ENCODE measurements at places on chromosomes 3 and 15.
A peak's percentile ranks its signal among the peaks of the same experiment; 100 is the strongest.

GRCh38 chr3:78861156-78861555, 906.6 kb downstream of the ROBO1 start:
- DNase-seq, result no peak

DNA sequence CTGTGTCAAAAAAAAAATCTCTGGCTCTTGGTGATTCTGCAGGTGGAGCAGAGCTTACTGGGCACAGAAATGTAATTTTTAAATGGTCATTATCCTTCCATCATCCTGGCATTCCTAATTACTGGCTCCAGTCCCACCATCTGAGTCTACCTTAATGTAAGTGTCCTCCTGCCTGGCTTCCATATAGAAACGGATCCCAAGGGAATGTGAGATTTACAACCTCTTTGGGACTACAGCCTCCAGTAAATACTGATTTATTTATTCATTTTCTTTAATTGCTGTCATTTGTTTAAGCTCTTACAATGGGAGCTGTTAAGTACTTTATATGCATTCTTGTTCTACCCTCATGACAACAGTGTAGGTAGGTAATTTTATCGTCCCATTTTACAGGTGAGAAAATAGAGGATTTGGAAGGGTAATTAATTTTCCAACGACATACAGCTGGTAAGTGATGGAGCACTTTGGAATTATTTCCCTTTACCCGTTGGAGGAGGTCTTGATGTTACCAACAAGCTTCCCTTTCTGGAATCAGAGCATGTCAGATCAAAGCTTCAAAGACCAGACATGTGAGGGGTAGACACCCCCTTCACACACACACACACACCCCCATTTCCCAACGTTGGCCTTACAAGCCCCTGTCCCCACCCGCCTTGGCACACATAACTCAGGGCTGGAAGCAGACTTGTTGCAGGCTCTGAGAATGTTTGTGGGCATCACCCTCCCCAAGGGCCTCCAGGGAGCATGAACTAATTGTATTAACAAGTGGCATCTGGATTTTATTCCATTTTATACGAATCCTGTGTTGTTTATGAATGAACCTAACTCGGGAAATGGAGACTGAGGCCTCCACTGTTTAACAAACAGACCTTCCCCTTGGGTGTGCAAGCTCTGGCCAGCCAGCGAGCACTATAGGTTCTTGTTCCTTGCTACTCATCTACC, 116.9 kb downstream of the ALDH1A2 start:
- no peak for DNase-seq

GRCh38 chr3:112376992-112377391, 44.0 kb downstream of the CD200 start:
- no peak for DNase-seq

DNA sequence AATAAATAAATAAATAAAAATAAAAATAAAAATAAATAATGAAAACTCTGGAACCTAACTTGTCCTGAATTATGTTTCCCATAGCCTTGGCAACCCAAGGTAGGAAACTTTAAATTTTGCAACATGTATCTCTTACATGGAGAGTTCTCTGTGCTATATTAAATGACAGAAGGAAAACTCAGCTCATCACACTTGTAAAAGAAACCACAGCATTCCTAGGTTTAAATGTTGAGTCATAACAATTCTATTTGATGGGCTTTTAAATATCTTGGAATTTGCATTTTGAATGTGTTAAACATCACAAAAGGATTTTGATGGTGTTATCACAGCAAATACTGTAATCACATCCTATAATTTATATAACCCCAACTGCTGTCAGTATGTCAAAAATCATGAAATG, 144.2 kb downstream of the LRTM1 start:
- no peak for DNase-seq

GRCh38 chr3:50567011-50567385, 549 bp downstream of the C3orf18 start:
- DNase-seq, result no peak

- DNase-seq, result peak; percentile 35
Observed at GRCh38 chr3:187678726-187679268, 8.6 kb upstream of the SST start.

GRCh38 chr3:48402281-48402732, 27.6 kb downstream of the PLXNB1 start:
- DNase-seq, result peak; percentile 2

- DNase-seq, result no peak
Observed at GRCh38 chr3:85533586-85533985, 574.8 kb downstream of the CADM2 start.

GRCh38 chr15:100812802-100813201, 66.8 kb upstream of the ALDH1A3 start:
- DNase-seq, result no peak

- no peak for DNase-seq
Observed at GRCh38 chr15:62785881-62786828, 256.4 kb upstream of the TPM1 start.

DNA sequence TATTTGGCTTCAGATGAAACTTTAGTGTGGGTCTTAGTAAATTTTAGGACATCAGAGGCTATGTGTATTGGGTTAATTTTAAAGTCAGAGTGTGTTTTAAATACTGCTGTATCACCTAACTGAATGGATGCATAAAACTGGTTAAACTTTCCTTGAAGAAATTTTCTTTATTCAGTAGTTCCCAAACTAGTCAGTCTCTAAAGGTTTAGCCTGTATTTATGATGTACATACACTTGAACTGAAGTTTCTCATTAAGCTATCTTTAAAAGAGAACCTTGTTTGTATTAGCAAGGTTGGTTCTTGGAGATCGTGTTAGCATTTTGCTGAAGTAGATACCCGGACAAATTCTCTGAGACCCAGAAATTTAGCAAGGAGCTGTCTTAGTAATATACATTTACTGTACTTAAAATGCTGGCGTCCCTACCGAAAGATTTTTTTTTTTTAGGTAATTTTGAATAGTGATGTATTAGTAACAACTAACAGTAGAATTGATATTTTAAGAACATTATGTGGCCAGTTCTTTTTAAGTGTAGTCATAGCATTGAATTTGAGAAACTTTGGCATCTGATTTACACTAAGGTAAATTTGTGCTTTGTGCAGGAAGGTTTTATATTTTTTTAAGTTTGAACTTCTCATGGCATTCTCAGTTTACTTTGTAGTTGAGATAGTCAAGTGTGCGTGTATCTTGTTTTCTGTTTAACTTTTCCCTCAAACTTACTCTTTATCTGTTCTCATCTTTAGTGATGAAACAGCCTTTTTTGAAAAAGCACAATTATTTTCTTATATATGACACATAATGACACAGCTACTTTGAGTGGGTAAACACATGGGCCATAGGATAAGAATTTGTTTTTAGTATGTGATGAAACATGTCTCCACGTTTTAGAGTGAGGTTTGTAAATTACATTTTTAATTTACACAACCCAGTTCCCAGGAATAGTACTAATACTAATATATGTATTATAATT, 2.9 kb downstream of the DIPK2A start:
- no peak for DNase-seq

DNA sequence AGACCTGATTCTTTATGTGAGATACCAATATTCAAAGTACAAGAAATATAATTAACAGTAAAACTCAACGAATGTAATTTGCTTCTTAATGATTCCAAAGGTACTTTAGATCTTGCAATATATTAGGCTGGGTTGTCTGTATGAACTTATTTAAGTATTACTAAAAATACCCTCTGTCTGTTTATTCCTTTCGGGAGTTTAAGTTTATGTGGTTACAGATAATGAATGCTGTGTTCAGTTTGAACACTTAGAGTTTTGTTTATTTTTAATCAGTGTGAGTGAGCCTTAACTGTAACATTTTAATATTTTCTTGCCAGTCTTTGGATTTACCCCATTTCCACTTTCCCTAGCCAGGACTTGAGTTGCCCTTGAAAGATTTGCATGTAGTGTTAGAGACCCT, 3.5 kb downstream of the PDE8A start:
- DNase-seq, result no peak

DNA sequence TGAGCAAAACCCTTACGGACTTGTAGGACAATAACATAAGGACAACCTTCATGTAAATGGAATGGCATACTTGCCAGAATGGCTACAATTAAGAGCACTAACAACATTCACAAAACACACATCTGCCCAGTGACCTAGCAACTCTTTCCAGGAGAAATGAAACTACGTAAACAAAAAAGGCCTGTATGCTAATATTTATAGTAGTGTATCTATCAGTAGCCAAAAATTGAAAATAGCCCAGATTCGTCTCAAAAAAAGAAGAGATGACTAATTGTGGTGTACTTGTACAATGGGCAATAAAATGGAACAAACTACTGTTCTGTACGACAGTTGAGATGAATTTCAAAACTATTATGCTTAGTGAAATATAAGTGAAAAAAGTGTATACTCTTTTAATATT, 38.4 kb downstream of the CMC1 start:
- DNase-seq, result no peak

GRCh38 chr3:10780243-10780642, 35.8 kb upstream of the SLC6A11 start:
- DNase-seq, result no peak

GRCh38 chr3:2343031-2343682, 244.5 kb downstream of the CNTN4 start:
- no peak for DNase-seq

DNA sequence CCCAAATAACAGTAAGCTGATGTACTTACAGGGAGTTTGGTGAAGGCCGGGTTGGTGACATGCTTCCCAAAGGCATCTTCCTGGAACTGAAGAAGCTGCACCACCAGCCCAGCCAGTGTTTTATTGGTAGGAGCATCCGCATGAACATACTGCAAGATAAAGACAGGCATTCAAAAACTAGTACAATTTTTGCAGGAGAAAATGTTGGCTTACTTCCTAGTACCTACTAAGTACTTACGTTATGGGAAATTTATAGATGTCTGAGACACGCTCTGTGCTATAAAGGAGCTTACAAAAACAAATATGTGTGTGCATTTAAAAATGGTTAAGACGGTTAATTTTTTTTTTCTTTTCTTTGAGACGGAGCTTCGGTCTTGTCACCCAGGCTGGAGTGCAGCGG, 8.9 kb downstream of the SMARCC1 start:
- no peak for DNase-seq

GRCh38 chr15:85097725-85098124, 116.1 kb downstream of the PDE8A start:
- DNase-seq, result no peak

DNA sequence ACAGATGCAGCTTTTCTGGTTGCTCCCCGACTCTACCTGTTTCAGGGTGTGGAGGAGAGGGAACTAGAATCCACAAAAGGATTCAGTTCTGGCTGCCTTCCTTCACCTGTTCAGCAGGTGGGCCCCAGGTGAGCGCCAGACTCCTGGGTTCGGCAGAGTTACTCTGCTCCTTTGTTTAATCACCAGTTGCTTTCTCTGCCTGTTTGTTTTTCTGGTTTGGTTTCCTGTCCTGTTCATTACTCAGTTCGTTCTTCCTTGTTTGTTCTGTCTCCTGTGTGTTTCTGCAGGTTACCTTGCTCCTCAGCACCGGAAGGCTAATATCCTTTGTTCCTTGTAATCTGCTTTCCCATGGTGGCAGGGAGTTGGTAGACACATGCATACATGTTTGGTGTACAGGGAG, 508.5 kb upstream of the ATP11B start:
- DNase-seq, result no peak

DNA sequence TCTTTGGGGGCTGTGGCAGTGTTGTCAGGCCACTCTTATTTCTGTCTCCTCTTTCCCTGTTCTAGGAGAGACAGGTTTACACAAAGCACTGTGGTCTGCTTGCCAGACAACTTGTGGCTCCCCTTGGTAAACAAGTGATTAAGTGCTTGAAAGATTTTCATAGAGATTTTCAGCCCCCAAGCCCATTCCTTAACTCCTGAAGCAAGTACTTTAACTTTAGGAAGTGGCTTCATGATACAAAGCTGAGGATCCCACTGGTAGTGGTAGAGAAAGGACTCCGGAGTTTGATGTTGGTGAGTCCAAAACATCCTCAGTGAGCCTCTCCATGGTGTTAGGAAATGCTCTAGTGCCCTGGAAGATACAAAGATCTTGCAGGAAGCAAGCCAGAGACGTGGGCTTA, 12.0 kb downstream of the ZBTB38 start:
- DNase-seq, result no peak

- DNase-seq, result no peak
Observed at GRCh38 chr15:101102746-101103145, 149.1 kb downstream of the CHSY1 start.

GRCh38 chr15:29089731-29090616, 179.6 kb downstream of the NSMCE3 start:
- DNase-seq, result no peak

DNA sequence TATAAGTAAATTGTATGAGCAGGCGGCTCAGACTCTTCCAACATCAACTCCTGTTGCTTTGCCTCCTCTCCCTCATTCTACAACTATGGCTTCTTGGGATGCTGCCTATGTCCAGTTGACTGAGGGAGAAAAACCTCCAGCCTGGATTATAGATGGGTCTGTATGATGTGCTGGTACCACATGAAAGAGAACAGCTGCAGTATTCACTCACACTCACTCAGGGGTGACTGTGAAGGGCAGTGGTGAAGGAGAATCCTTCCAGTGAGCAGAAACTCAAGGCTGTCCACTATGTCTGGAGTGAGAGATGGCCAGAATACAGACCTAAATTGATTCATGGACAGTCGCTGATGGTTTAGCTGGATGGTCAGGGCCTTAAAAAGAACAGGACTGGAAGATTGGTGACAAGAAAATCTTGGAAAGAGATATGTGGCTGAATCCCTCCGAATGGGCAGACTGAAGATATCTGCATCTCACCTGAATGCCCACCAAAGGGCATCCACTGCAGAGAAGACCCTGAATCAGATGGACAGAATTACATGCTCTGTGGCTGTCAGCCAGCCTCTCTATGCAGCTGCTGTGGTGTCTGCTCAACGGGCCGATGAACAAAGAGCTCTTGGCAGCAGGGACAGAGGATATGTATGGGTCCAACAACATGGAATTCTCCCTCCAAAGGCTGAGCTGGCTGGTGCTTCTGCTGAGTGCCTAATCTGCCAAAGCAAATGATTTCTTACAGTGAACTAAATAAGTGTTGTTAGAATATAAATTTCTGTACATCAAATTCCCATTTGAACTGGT, 1.9 kb upstream of the BCL2L10 start:
- no peak for DNase-seq

- DNase-seq, result no peak
Observed at GRCh38 chr3:150237490-150237889, 170.6 kb upstream of the TSC22D2 start.

- no peak for DNase-seq
Observed at GRCh38 chr15:83044156-83044555, 22.9 kb downstream of the BTBD1 start.

DNA sequence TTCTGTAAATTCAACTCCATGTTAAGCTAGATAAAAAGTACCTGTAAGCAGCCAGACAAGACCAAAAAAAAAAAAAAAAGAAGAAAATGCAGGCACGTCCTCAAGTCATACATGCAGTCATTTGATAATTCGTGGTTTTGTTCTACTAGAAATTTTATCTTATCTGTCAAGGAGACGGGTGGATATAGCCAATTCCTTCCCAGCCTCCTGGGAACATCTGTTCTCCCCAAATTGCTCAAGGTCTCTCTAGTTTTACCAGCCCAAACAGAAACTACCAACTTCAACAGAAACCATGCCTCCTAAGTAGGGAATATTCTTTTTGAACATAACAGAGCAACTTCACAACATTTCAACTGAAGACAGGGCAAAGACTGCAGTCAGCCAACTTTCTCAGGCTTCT, 19.5 kb downstream of the RYK start:
- DNase-seq, result no peak

GRCh38 chr3:196650740-196651311, 11.3 kb downstream of the NRROS start:
- no peak for DNase-seq

Measured in GM20000 (cell line).